ENCODE measurements at places on chromosomes 1 and 21. TPM values are rescaled to one million over a fixed set of nuclear protein-coding genes. Genes with fewer than 3 reads are reported as not detected.

DNA sequence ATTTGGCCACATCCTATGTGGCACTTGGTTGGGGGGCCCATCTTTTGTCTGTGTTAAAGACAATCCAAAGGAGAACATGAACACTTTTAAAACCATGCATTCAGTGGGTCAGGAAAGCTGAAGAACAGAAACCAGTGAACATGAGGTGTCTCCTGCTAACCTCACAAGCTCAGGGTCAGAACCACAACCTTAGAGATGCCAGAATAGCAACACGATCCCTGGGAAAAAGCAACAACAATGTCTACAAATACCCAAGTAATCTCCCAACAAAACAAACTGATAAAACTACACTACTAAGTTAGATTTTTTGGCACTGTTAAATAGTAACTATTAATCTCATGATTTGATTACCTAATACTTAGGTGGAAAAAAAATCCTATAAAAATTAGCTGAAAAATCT lies 34.1 kb upstream of the GNG4 start:
- no peak for DNase-seq

GRCh38 chr1:203082571-203083462 lies 3.0 kb downstream of the MYOG start:
- no peak for DNase-seq

DNA sequence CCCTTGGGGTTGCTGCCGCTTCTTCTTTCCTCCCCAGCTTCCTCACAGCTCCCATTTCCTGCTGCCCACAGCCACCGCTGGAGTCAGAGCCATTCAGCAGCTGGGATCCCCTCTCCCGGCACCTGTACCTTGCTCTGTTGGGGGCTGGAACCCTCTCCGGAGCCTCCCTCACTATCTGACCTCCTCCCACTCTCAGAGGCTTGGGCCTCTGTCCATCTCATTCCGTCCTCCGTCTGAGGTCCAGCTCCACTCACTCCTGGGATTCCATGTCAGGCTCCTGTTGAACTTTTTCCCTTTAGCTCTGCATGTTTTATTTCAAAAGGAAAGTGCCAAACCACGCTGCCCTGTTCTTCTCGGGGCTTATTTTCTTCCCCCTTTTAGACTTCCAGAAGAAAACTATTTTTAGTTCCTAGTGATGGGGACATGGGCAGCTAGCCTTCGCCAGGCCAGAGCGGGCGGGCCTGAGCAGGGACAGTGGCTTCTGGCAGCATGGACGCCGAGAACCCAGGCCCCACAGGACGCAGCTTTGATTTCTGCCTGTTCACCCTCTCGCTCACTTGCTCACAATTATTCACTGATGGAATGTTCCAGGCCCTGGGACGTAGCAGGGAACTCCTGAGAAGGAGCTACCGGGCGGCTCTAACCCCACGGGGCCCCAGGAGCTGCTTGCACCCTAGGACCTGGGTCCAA lies 79.2 kb downstream of the ARHGEF10L start:
- DNase-seq, result no peak

OR14K1 gene
- total RNA-seq, result not detected

GRCh38 chr1:221868593-221869303 lies 126.9 kb upstream of the DUSP10 start:
- DNase-seq, result no peak

TEKT2 gene
- total RNA-seq, result 0.27 TPM

DNA sequence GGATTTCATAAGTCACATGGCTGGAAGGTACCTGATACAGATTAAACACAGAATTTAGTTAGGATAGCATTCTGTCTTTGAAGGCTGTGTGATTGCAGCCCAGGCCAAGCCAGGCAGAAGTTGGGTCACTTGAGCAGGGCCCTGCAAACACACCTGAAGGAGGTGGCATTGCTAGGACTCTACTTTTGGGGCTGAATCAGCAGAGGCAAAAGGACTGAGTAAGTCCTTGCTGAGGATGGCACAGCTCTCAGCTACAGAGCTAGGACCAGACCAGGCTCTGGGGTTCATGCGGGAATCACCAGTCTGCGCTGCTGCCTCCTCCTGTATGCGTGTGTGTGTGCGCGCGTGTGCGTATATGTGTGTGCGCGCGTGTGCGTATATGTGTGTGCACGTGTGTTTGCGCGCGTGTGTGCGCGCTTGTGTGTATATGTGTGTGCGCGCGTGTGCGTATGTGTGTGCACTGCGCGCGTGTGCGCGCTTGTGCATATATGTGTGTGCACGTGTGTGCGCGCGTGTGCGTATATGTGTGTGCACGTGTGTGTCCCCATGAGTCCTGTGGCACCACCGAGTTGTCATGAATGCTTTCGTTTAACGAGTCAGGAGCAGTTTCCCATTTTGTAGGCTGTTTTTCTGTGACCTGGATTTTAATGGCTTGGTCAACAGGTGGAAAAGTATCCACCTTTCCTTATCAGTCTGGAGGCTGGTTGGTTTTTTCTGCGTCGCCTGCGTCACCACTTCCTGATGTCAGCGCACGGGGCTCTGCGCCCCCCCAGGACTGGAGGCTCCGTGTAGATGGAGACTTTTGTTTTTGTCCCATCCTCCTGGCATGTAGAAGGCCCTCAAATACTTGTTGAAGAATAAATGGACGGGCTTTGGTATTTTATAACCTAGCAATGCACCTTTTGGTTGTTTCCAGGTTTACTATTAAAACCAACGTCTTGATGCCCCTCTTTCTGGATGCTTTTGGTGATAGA lies 34.7 kb downstream of the ADARB1 start:
- DNase-seq, result no peak
